Transverse colon (tissue), 4 donors: ENCODE measurements at places on chromosomes 5 and 9.

DNA sequence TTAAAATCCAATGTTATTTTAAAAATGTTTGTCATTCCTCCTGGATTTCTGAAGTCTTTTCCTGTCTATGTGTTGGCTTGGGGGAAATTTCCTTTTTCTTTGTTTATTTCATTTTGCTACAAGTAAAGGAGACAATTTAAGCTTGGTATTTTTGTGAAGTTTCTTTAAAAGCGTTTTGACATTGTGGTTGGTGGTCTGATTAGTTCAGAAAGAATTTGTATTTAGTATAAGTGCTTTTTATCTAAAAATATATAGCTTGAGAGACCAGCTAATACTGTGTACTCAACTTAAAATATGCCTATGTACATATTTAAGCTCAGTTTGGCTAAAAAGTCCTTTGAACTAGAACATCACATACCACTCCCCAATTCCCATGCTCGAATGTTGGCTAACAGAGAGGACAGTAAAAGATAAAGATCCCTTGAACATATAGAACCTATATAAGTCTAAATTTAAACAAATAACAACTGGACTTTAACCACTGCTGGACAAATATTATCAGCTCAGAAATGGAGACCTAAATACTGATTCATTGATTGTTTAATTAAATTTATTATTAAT, 237.6 kb downstream of the TLE4 start:
- DNase-seq: no peak
- H3K27ac ChIP-seq: no peak overlapping the region
- no peaks in the 10 kb centered on the region for H3K27me3 ChIP-seq
- no peak overlapping the region for H3K4me3 ChIP-seq

GRCh38 chr5:151126199-151126645, 31.4 kb downstream of the ANXA6 start:
- no peaks in the 10 kb centered on the region for H3K27me3 ChIP-seq
- no peak overlapping the region for H3K27ac ChIP-seq
- no peak overlapping the region for H3K4me3 ChIP-seq
- peaks cover 8% of the 10 kb centered on the region for H3K36me3 ChIP-seq

DNA sequence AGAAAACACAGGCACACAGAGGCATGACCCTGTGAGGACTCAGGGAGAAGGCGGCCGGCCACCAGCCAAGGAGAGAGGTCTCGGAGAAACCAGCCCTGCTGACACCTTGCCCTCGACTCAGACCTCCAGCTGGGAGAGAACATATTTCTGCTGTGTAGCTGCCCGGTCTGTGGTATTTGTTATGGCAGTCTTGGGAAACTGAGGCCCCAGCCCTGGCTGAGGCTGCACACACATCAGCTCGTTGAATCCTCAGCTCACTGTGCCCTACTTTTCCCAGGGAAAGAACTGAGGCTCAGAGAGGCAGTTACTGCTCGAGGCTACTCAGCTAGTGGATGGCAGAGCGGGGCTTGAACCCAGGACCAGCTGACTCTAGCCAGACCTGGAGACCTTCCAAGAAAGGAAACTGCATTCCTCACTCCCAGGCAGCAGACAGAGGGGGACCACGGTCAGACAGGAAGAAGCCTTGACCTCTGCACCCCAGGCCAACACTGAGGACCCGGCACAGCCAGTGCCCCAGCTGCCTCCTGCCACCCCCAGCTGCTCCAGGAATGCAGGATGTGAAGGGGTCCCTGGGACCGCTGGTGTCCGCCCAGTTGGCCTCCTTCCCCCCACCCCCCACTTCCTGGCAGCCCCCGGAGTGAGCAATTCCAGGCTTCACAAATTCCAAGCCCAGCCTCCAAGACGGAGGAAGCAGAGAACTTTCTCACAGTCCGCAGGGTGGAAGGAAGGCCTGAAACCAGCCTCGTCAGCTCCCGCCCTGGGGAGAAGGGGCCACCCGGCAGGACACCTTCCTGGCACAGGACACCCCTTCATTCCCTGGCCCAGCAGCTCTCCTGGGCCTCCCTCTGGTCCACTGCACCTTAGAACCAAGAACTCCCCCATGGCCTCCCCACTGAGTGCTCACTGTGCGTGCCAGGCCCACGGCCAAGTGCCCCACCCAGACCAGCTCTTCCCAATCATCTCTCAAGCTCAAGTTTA, 69.9 kb downstream of the LRSAM1 start:
- H3K4me1 ChIP-seq: peaks cover 21% of the 10 kb centered on the region
- H3K27me3 ChIP-seq: no peaks in the 10 kb centered on the region
- no peaks in the 10 kb centered on the region for H3K36me3 ChIP-seq
- no peak overlapping the region for H3K4me3 ChIP-seq

GRCh38 chr5:116573702-116574366, 789 bp downstream of the SEMA6A start:
- H3K27ac ChIP-seq: peak overlapping the region; percentile 91
- H3K4me1 ChIP-seq: no peaks in the 10 kb centered on the region
- DNase-seq: peak; percentile 27
- H3K27me3 ChIP-seq: peaks cover 14% of the 10 kb centered on the region
- H3K36me3 ChIP-seq: no peaks in the 10 kb centered on the region

GRCh38 chr5:155406815-155407214, 393.3 kb downstream of the KIF4B start:
- H3K27ac ChIP-seq: no peak overlapping the region
- no peaks in the 10 kb centered on the region for H3K27me3 ChIP-seq
- H3K4me1 ChIP-seq: no peaks in the 10 kb centered on the region
- no peaks in the 10 kb centered on the region for H3K36me3 ChIP-seq

- no peaks in the 10 kb centered on the region for H3K27me3 ChIP-seq
- DNase-seq: no peak
- H3K27ac ChIP-seq: no peak overlapping the region
Observed at GRCh38 chr9:110876929-110877328, 161.3 kb downstream of the LPAR1 start.

DNA sequence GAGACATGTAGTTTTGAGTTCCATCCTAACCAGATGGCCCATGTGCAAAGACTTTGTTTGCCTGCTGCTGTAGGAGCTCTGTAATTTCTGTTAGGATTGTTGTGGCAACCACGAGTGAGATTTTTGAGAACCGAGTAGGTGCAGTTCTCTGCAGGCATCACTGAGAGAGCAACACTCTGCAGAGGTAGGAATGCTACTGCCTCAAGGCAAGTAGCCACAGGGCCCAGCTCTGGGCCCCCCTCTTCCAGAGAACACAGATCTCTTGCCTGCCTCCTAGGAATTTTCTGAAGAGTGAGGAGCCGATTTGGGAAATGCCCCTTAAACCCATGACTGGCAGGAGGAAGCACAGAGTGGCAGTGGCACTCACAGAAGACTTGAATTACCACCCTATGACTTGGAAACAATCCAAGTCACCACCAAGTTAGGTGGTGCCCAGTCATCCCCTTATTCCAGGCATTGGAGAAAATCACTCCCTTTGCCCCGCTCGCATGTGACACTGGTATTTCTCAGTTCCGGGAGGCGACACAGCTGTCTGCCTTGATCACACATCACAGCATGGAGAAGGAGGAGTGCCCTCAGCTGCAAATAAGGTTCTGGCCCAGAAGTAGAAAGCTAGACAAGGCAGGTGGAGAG, 52.5 kb upstream of the SLC2A8 start:
- no peak overlapping the region for H3K4me3 ChIP-seq
- H3K27me3 ChIP-seq: no peaks in the 10 kb centered on the region
- no peaks in the 10 kb centered on the region for H3K36me3 ChIP-seq
- no peaks in the 10 kb centered on the region for H3K4me1 ChIP-seq

- no peaks in the 10 kb centered on the region for H3K27me3 ChIP-seq
- H3K27ac ChIP-seq: no peak overlapping the region
- DNase-seq: no peak
- no peaks in the 10 kb centered on the region for H3K4me1 ChIP-seq
- H3K36me3 ChIP-seq: no peaks in the 10 kb centered on the region
Observed at GRCh38 chr5:53298841-53299240, 181.6 kb upstream of the FST start.

DNA sequence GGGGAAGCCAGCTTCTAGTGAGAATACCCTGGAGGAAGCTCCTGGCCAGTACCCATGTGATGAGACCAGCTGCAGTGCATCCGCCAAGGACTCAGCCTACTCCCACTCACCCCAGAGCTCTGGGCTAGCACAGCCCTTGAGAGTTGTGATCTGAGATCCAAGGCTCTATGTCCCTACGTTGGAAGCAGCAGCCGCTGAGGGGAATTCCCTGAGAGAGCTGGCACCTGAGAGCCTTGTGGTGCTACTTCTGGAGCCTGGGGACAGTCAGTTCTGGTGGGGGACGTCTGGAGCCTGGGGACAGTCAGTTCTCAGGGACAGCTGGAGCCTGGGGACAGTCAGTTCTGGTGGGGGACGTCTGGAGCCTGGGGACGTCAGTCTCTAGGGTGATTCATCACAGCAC, 39.2 kb downstream of the PDZD2 start:
- no peak overlapping the region for H3K4me3 ChIP-seq
- H3K27me3 ChIP-seq: no peaks in the 10 kb centered on the region
- H3K4me1 ChIP-seq: no peaks in the 10 kb centered on the region
- no peak for DNase-seq

- DNase-seq: no peak
- no peaks in the 10 kb centered on the region for H3K36me3 ChIP-seq
- H3K27ac ChIP-seq: no peak overlapping the region
- no peak overlapping the region for H3K4me3 ChIP-seq
- no peaks in the 10 kb centered on the region for H3K27me3 ChIP-seq
Observed at GRCh38 chr9:122978601-122979000, 37.8 kb downstream of the RABGAP1 start.

DNA sequence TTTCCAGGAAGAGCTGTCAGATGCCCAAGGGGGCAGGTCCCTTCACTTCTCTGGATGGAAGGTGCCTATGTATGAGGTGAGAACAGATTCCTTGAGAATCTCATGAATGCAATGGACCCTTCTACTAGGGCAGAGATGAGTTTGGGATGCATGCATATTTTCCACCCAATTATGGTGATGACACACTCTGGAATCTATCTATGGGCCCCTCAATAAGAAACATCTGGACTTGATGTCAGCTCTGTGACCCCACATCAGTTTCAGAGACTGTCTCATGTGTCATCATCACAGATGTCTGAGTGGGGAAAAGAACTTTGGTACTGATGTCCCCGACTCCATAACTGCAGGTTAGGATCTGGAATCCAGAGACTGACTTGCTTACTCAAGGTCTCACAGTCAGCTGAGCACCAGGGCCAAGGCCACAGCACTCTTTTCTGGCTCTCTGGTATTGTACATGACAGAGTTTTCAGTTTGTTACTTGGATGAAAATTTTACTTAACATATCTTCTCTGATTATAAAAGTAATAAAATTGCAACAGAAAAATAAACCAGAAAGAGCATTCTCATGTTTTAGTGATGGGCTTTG, 177.0 kb downstream of the DCP2 start:
- no peak for DNase-seq
- H3K27ac ChIP-seq: no peak overlapping the region
- H3K4me3 ChIP-seq: no peak overlapping the region
- no peaks in the 10 kb centered on the region for H3K36me3 ChIP-seq

DNA sequence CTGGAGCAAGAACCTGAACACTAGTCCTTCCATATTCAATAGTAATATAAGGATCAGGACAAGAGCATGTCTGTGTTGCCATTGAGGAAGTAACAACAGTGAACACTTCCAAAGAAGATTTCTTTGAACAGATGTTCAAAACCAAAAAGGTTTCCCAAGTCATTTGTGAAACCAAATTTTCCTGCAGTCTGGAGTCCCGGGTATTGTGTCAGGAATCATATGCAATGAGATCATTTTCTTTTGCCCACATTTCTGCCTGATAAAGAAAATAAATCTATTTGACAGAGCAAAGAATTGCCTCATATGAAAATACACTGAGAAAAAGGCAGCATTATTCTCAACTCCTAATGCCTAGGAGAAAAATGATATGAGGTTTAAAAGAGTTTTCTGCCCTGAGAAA, 151.7 kb downstream of the SNX18 start:
- no peaks in the 10 kb centered on the region for H3K4me1 ChIP-seq
- no peaks in the 10 kb centered on the region for H3K27me3 ChIP-seq
- H3K4me3 ChIP-seq: no peak overlapping the region

DNA sequence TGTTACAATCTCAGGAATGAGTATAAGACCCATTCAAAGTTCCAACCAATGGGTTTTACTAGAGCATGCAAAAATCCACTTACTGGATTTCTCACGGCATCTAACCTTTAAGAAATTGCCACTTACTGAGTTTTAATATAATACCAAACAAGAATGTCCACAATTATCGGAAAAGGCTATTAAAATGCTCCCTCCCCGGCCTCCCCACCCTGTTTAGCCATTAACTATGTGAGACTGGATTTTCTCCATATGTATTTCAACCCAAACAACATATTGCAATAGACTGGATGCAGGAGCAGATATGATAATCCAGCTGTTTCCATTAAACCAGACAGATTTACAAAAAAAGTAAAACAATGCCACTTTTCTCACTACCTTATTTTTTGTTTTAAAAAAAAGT, 4.1 kb downstream of the AGTPBP1 start:
- no peaks in the 10 kb centered on the region for H3K36me3 ChIP-seq
- no peaks in the 10 kb centered on the region for H3K27me3 ChIP-seq
- H3K4me1 ChIP-seq: peaks cover 16% of the 10 kb centered on the region
- no peak for DNase-seq
- H3K4me3 ChIP-seq: no peak overlapping the region

GRCh38 chr5:123827811-123828210, 315.8 kb downstream of the CSNK1G3 start:
- DNase-seq: no peak
- no peak overlapping the region for H3K4me3 ChIP-seq

DNA sequence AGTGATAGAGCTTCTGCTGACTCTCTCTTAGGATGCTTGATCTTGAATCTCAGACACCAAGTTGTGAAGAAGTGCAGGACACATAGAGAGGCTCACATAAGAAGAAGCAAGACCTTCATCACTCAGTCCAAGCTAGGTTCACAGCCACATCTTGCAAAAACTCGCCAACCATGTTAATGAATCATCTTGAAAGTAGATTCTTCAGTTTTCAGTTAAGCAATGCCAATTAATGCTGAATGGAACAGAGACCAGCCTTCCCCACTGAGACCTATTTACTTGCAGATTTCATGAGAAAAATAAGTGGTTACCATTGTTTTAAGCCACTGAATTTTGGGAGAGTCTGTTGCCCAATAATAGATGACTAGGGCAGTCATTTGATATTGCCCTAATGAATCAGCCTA, 217.7 kb upstream of the EDIL3 start:
- no peaks in the 10 kb centered on the region for H3K27me3 ChIP-seq
- H3K4me3 ChIP-seq: no peak overlapping the region
- no peaks in the 10 kb centered on the region for H3K4me1 ChIP-seq
- no peaks in the 10 kb centered on the region for H3K36me3 ChIP-seq

DNA sequence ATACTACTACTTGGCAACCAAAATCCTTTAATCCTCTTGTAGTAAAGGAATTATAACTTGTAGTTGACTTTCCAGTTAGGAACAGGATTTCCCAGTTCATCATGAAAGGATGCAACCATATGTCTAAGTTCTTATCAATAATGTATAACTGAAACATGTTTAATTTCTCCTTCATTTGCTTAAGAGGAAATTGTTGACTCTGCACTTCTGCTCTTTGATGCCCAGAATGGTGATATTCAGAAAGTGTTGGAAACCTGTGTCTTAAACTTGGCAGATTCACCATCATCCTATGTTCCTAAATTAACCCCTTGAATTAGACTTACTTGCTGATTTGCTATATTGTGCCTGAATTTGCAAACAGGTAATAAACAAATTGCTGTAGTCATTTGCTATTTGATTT, 201.5 kb downstream of the PTPRD start:
- no peak for DNase-seq
- no peak overlapping the region for H3K4me3 ChIP-seq
- H3K27ac ChIP-seq: no peak overlapping the region
- no peaks in the 10 kb centered on the region for H3K36me3 ChIP-seq
- H3K4me1 ChIP-seq: no peaks in the 10 kb centered on the region
- no peaks in the 10 kb centered on the region for H3K27me3 ChIP-seq
